Vagina (tissue), 2 donors: ENCODE measurements at places on chromosomes 2 and 18.

GRCh38 chr2:204364860-204365535 lies 180.3 kb upstream of the PARD3B start:
- DNase-seq: no peak

DNA sequence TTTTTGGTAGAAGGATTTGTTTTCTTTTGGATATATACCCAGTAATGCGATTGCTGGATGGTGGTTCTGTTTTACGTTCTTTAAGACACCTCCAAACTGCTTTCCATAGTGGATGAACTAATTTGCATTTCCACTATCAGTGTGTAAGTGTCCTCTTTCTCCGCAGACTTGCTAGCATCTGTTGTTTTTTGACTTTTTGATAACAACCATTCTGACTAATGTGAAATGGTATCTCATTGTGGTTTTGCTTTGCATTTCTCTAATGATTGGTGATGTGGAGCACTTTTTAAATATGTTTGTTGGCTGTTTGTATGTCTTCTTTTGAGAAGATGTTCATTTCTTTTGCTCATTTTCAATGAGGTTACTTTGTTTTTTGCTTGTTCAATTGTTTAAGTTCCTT lies 260.9 kb upstream of the CWC22 start:
- no peak for DNase-seq

DNA sequence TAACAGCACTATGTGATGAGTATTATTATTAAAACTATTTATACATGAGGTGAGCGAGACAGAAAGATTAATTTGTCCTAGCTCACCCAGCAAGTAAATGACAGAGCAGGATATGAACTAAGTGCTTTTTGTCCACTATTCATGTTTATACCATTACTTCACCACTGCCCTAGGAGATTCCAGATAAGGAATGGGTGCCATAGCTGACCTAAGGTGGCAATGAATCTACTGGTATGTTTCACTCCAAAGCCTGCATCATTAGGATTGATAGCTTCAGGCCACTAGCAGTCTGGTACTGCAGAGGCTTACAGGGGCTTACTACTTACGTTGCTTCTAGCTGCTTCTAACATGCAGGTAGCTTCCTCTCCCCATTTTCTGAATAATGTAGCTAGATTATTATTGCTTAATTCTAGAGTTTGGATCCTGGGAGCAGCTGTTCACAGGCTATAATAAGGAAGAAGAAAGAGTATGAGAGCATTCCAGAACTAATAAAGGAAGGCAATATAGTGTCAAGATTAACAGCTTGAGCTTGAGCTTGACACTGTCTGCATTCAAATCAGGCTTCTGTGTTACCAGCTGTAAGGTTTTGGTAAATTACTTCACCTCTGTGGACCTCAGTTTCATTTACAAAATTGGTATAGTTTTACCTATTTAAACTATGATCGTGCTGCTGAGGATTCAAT lies 153.7 kb downstream of the GALNT3 start:
- DNase-seq: no peak

DNA sequence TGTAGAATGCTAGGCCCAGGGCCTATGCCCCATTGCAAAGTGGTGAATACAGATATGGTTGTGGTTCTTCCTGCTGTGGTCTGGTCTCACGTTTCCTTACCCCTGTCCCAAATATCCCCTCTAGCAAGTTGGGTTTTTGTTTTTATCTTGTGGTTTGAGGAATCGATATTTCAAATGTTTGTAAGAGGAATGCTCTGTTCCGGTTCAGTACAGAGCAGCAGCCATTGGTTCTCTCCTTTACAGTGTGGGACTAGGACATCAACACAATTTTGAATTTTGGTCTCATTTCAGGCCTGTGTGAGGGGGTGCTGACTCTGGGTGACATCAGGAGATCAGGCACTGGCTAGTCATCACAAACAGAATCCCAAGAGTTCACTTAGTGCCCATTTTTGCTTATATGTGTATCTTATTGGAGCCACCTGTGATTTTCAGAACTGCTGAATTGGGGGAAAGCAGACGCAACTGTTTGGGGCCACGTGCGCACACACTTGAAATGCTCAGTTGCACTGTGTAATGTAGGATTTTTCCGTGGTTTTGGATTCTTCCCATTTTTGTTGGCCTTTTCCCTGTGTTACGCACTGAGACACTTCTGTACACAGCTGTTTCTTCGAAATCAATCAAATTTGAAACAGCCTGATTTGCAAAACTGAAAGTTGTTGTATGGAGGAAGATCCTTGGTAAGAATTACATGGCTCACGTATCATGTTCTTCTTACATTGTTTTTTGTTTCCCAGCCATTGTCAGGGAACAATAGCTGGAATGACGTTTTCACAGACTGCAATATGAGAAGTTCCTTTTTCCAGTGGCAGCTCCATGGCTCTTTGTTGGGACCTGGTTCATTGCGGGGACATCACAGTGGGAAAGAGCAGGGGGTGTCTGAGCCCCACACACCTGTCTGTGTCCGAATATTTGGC lies 8.6 kb downstream of the SH3BP4 start:
- no peak for DNase-seq

GRCh38 chr18:7658701-7659100 lies 91.6 kb downstream of the PTPRM start:
- no peak for DNase-seq

- no peak for DNase-seq
These were observed 925 bp upstream of the NPC1 start for GRCh38 chr18:23587220-23587642.

DNA sequence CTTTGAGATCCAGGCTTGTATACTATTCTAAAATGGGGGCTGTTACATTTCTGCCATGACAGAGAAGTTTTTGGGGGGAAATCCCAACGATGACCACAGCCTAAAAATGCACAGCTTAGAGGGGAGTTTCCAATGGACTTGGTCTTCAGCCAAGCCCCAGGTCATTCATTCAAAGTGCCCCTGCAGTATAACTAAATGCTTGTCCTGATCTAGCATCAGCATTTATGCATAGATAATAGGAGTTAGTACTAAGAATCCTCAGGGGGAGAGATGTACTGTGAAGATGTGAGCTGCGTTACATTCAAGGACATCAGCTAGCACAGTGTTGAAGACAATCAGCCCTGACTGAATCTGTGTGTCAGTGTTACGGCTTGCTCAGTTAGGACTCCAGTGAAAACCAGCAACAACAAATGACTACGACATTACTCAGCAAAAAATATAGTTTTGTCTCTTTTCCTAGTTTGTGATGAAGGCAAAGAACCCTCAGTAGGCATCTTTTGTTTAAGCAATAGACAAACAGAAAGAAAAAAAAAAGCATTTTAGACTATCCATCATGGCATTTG lies 160.9 kb downstream of the ZEB2 start:
- DNase-seq: no peak

DNA sequence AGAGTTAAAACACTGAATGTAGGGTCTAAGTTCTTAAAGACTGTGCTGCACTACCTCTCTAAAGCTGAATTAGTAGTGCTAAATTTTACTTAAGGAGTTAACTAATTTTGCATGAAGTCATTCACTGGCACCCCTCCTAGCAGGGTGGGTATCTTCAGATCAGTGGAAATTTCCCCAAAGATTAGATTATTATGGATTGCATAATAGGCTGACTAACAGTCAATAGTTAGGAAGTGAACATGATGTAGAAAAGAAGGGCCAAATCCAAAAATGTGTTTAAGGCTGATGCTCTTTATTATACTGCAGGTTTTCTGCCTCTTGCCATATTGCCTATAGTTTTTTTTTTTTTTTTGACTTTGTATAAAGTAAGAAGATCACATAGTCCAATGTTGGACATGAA lies 5.2 kb downstream of the ZNF638 start:
- DNase-seq: no peak

GRCh38 chr2:231052494-231053451 lies 3.9 kb upstream of the PSMD1 start:
- DNase-seq: no peak

DNA sequence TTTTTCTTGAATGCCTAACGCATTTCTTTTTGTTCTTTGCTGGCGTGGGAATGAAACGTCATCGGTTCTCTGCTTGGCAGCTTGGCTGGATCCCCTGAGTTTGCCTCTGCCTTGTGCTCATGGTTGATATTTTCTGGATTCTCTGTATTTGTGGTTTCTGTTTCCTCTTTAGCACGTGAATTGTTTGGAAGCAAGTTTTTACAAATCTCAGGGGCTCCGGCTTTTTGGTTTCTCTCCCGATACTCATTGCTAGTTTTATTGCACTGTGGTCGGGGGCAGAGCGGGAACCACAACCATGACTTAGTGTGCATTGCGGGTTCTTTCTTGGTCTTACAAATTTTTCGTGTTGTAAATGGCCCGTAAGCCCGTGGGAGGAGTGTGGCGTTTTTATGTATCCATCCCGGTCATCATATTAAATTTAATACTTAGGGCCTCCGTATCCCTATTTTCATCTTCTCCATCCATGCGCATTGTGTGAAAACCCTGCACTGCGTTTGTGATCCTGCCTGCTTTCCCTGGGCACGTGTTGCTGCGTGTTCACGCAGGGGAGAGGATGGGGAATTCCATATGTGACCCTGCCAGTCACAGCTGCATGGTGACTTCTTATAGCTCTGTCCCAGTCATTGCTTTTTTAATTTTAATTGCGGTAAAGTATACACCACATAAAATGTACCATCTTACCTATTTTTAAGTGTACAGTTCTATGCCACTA lies 9.4 kb downstream of the RAMP1 start:
- peak; percentile 87 for DNase-seq

DNA sequence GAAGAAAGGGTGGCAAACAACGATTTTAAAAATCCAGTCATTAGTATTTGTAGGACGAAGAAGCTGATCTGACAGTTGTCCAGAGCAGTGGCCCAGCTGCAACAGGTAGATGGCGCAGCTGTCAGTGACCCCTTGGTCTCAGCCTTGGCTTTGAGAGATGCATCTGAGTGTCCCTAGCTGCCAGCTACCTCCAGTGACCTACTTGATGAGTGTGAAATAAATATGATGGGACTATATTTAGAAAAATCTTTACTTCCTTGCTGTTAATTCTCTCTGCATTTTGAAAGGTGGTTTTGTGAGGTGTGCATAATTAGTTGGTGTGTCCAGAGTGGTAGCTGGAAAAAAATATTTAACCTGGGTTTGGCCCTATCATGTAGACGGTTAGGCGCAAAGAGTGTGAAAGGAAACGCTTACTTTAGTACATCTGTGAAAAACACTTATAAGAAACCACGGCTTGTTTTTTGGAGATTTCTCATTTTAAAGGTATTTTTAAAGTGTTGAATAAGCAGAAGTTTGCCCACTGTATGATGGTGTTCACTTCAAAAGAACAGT lies 963 bp downstream of the INPP1 start:
- no peak for DNase-seq

DNA sequence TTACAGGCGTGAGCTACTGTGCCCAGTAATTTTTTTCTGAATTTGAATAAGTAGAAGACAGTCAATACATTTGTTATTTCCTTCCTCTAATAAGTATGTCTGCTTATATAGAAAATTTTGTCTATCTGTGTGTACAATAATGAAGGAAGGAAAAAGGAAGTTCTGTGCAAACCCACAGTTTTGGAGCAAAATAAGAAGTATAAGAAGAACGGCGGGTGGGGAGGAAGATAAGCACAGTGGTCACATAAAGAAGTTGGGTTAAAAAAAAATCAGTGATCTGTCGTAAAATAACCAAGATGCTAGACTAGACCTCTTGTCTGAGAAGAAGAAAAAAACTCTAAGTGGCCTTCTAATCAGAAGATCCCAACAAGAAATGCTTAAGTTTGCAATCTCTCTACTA lies 20.2 kb downstream of the MGAT4A start:
- DNase-seq: no peak

DNA sequence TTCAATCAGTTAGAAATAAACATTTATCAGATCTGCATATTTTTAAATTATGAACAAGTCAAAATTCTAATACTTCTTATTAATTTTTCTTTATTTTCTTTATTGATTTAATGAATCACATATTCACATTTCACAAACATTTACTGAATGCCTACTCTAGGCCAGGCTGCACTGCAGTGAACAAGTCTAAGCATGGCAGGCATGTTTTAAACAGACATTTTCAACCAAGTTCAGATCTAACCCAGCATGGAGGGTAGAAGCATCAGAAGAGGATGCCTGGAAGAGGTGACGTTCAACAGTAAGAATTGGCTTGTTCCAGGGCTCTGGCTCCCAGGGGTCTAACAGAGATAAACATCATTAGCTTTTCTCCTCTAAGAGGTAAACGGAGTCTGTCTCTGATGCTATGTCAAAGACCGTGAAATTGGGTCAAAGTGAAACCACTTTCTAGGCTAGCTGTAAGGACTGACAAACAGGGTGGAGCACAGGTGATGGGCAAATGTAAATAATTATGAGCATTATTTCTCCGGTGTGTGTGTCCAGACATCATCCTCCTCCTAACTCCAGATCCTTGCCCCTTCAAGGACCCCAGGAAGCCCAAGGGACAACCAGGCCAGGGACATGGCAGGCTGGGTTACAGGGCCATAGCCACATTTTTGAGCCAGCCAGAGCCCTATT lies 50.6 kb downstream of the UNC50 start:
- no peak for DNase-seq

DNA sequence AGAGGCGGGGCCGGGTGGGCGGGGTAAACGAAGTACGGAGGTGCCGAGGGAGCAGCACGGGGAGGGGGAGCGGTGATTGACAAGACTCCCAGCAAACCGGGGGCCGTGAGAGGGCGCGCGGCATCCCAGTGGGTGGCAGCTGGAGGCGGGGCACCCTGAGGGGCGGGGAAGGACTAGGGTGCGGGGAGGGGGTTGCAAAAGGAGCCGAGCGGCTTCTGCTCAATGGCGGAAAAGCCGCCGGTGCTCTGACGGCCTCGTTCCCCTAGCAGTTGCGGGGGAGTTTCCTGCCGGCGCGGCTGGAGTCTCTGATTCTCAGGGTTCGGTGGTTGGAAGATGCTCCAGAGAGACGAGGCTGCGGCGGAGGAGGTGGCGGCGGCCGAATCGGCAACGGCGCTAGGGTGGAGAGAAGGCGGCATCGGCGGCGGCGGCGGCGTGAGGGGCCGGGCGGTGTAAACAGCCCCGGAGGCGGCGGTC lies at the start of gene PPM1B:
Gene PPM1B, plus strand, starts transcription at position 195 of the 474 bp plus-strand sequence. CDS start 32,325 bp downstream, outside the sequence.
- no peak for DNase-seq

DNA sequence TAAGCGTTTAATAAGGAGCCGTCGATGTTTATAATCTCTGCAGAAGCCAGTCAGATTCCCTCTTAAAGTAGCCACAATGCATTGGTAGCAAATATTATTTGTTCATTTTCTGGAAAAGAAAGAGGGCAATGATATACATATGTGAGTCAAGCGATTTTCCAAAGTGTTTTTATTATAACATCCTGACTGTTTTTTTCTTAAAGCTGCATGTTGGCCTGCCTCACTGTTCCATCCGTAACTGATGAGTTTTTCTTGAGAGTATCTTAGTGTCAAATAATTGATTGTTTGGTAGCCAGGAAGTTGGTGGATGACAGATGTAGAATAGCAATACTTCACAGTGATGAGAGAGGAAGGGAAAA lies 3.7 kb downstream of the TSHZ1 start:
- DNase-seq: no peak

GRCh38 chr2:224427471-224427870 lies 25.6 kb upstream of the FAM124B start:
- no peak for DNase-seq

- no peak for DNase-seq
These were observed 131.9 kb downstream of the GLI2 start for GRCh38 chr2:120867290-120868241.

- DNase-seq: no peak
These were observed 75.6 kb downstream of the GPD2 start for GRCh38 chr2:156511803-156512202.
